ENCODE measurements at places on chromosomes 11 and 22.

- DNase-seq: no peak
Observed at GRCh38 chr11:45906965-45907611, at the start of gene FREY1. Gene FREY1 (minus strand): TSS chr11:45907271. CDS start chr11:45907245, 26 bp downstream.

- DNase-seq: no peak
Observed at GRCh38 chr22:39431821-39432251, 25.0 kb upstream of the MGAT3 start.

- DNase-seq: no peak
Observed at GRCh38 chr22:46824344-46824909, 62.0 kb downstream of the TBC1D22A start.

DNA sequence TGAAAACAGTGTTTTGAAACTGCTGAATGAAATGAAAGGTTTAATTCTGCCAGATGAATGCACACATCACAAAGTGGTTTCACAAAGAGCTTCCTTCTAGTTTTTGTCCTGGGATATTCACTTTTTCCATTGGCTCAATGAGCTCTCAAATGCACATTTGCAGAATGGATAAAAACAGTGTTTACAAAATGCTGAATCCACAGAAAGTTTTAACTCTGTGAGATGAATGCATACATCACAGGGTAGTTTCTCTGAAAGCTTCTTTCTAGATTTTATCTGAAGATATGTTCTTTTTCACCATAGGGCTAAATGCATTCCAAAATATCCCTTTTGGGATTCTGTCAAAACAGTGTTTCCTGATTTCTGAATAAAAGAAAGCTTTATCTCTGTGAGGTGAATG lies 237.6 kb downstream of the OR4A5 start:
- no peak for DNase-seq

GRCh38 chr22:31872209-31872608 lies 72.1 kb upstream of the YWHAH start:
- no peak for DNase-seq

DNA sequence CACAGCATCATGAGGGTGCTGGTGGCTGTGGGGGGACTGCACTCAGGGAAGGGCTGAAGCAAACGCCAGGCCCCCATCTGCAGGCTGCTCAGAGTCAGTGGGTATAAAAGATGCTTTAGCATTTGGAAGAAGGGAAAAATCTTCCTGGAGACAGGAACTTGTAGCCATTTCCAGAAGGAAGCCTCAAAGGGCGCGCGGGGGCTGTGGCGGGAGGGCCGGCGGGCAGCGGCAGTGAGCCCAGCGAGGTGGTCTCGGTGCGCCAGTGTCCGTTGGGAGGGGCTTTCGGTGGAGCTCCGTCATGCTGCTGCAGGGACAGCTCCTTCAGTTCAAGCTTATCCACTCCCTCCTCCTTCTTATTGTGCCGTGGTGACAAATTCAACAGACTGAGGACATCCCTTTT lies 63.0 kb upstream of the PITPNB start:
- DNase-seq: no peak

DNA sequence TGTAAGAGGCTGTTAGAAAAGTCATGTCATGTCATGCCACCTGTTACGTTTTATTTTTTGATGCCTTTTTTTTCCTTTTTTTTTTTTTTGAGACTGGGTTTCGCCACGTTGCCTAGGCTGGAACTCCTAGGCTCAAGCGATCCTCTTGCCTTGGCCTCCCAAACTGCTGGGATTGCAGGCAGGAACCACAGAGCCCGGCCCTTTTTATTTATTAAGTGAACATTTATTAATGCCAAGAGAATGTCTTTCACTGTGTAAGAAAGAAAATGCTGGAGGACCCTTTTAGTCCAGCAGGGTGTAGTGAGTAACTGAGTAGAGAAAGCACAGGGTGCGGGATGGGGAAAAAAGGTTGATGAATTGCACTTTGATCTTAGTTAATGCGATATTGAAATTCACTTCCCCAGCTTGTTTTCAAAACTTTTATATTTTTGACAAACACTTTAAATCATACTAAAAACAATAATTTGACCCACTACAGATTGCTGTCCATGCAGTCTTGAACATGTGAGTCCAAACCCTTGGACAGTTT lies 2.3 kb upstream of the XBP1 start:
- peak; percentile 52 for DNase-seq

- DNase-seq: no peak
Observed at GRCh38 chr22:45402466-45402985, 10.9 kb downstream of the SMC1B start.
